NCI-H1417 treated with DMSO at 0.1 percent for 48 hours (cell line): ENCODE measurements at places on chromosomes 5 and 9.

DNA sequence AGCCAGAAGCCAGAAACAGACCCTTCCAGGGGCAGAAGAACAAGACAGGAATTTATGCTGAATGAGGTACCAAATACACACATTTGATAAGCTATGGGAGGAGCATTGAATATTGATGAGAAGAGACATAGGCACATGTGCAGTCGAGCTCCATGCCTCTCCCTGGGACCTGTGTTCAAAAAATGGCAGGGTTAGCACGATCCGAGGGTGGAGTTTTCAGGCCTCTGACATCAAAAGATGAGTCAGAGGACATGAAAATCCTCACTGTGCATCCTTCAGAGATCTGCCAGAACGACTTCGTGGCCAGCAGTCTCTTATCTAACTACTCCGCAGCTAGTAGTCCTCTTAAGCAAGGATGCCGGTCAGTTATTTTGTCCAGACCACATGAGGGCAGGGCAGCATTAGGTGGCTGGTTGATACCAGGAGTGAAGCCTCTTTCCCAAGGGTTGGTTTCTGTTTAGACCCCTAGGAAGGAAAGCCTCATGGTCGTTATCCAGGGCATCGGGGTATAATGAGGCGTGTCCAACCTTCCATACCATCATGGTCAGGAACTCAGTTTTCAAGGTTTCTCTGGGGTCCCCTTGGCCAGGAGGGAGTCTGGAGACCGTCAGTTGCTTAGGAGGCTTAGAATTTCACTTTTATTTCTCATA lies 11.6 kb upstream of the CMBL start:
- DNase-seq: no peak

GRCh38 chr5:135085936-135086725 lies 52.1 kb upstream of the PITX1 start:
- no peak for DNase-seq

DNA sequence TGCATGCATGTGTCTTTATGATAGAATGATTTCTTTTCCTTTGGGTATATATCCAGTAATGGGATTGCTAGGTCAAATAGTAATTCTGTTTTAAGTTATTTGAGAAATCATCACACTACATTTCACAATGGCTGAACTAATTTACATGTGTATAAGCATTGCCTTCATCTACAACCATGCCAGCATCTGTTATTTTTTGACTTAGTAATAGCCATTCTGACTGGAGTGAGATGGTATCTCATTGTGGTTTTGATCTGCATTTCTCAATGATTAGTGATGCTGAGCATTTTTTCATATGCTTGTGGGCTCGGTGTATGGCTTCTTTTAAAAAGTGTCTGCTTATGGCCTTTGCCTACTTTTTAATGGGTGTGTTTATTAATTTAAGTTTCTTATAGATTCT lies 102.3 kb upstream of the CCDC112 start:
- no peak for DNase-seq

GRCh38 chr9:21854594-21854993 lies 52.2 kb downstream of the MTAP start:
- no peak for DNase-seq

DNA sequence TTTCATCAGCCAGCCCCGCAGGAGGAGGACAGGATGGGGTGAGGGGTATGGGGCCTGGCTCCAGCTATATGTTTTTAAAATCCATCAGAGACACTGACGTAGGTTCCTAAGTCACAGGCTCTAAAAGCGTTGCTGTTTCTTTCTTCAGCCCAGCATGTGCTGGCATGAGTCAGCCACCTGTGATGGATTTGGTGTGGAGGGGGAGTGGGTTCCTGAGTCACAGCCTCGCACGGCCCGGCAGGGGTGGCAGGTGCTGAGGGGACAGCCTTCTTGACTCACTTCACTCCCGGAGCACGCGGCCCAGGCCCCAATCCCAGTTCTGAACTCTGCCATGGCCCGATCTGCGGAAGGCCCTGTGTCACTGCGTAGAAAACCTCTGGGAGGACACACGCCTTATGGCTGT lies 38.8 kb upstream of the RPL26L1 start:
- no peak for DNase-seq

GRCh38 chr5:155522540-155522939 lies 509.0 kb downstream of the KIF4B start:
- no peak for DNase-seq

GRCh38 chr9:93900436-93900819 lies 54.7 kb downstream of the BARX1 start:
- no peak for DNase-seq

DNA sequence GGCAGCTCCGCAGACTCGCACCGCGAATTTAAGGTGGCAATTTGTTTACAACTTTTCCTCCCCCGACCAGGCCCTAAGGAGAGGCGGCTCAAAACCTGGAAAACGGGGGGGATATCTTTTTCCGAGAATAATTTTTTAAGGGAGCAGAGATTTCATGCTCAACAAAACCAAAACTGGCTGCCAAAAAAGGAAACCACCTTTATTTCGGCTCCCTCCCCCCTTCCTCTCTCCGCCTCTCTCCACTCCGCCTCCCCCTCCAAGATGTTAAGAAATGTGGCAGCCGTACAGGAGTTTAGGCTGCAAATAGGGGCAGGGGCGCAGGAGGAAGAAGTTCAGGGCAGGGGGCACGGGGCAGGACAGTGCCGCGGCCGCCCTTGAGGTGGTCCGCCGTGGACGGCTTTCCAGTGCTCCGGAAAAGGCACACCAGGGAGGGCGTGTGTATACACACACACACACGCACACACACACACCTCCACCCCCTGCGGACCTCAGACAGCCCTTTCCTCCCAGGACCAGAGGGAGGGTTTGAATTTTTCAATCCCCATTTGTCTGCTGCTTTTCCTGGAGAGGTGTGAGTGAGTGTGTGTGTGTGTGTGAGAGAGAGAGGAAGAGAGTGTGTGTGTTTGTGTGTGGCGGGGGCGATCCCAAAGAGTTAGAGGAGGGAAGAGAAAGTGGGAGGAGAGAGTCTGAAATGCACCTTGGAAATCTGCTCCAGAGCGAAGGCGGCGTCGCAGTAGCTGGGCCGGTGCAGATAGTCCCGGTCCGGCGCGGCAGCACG lies 9.1 kb downstream of the PTCH1 start:
- DNase-seq: no peak

- no peak for DNase-seq
Measured at GRCh38 chr5:133049726-133050048, 2.1 kb upstream of the HSPA4 start.

DNA sequence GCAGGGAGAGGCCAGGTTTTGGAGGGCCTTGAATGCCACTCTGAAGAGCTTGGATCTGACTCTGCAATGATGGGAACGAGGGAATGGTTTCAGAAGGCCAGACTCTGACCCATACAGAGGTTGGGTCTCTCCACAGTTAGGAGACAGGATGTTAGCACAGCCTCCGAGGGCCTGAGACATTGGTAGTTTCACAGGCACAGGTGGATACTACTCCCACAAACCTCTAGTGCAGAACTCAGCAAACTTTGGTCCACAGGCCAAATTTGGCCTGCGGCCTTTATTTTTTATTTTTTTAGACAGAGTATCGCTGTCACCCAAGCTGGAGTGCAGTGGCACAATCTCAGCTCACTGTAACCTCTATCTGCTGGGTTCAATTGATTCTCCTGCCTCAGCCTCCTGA lies 2.9 kb downstream of the GNPDA1 start:
- DNase-seq: no peak

GRCh38 chr9:117835798-117836197 lies 131.6 kb downstream of the TLR4 start:
- DNase-seq: no peak

DNA sequence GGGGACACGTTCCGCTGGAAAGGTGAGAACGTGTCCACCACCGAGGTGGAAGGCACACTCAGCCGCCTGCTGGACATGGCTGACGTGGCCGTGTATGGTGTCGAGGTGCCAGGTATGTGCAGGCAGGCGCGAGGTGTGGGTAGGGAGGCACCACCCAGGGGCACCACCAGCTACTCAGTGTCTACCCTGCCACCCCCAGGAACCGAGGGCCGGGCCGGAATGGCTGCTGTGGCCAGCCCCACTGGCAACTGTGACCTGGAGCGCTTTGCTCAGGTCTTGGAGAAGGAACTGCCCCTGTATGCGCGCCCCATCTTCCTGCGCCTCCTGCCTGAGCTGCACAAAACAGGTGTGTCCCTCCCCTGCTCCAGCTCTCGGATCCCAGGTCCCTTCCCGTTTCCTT lies 15.1 kb downstream of the SLC27A4 start:
- DNase-seq: no peak

DNA sequence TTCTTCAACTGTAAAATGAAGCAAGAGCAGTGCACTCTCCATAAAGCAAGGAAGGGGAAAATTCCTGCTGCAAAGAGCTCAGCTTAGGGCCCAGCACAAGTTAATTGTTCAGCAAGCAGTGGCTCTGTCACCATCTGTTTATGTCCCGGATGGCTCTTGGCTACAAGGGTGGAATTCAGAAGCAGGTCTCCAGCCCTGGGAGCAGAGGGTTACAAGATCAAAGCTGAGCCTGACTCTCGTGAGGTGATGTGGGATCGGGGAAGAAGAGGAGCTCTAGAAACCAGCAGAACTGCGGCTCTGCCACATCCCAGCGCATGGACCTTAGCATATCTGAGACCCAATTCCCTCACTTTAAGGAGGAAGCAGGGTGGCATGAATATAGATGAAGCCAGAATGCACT lies 25.2 kb upstream of the OLFM1 start:
- no peak for DNase-seq

DNA sequence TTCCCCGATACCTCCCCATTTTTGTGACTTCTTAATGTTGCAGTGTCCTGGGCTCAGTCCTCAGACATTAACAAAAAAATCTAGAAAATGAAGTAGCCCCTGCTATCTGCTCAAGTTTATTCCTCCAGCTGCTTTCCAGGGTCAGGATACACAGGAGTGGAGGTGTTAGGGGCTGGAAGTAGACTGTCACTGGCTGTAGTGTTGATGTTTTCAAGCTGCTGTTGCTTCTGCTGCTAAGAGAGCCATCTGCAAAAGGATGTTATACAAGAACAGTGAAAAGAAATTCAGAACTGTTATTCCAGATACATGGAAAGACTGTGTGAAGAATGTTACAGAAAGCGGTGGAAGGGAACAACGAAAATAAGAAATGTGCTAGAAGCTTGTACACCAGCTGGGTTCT lies 10.7 kb downstream of the CD14 start:
- DNase-seq: no peak

DNA sequence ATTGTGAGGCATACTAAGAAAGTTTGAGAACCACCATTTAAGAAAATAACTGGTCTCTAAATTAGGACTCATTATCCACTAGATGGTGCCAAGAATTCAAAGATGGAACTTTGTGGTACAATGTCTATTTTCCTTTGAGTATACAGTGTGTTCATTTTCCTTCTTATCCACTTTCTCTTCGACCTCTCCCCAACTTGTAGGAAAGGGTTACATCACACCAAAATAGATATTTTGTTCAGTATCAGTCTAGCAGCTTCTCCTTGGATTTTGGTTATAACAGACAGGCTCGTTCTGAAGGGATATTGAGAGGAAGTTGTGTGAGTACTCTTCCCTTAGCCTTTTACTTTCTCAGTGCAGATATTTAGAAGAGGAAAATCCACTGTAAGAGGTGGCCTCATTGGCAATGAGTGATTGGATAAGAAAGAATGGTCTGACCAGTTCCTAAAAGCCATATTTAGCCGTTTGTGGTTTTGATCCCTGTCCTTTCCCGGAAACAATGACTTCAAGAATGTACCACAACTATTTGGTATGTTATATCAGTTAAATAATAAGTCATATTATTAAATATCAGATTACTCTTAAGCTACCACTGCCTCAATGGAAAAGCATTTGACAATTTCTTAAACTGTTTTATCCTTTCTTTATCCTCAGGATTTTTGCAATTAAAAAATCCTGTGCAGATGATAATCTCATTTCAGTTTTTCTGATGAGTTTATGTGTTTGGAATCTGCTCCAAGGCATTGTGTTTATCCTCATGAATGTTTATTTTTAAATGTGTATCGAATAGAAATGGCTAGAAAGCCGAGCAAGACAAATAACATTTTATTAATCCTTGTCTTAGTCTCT lies 69.0 kb upstream of the GRAMD2B start:
- no peak for DNase-seq

DNA sequence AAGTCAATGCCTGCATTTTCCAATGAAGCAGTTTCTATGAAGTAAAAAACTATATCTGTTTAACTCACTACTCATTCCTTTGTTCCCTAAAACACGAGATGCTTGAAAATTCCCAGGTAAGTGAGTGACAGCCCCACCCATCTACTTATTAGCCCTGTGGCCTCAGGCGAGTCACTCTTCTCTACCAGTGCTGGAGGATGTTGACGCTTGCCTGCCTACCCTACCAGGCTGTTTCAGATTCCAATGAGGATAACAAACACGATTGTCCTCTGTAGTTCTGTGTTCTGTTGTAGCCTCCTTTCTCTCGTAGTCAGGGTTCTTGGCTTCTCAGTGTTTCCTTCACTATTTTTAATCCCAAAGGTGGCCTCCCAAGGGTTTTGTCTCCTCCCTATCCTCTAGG lies 388.8 kb downstream of the KDM4C start:
- DNase-seq: no peak

- DNase-seq: no peak
Measured at GRCh38 chr5:57658018-57658417, 175.4 kb upstream of the ACTBL2 start.
